ENCODE measurements at places on chromosomes 13 and 19.

GRCh38 chr19:56174550-56174949, 1.3 kb upstream of the GALP start:
- DNase-seq, result no peak

DNA sequence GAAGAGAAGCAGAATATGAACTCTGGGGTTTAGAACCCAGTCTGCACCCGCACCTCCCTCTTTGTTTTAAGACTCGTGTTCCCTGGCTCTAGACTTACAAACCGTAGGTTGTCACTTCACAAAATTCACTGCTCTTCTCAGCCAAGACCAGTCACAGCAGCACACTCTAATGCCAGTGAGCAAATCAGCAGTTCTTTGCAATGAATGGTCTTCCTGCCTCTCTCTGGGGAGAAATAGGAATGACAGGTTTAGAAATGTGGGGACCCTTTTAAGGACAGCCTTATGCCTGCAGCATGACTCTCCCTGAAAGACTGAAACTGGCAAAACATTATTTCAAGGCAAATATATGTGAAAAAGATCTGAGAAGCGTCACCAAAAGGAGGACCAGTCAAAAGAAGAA, 156.9 kb downstream of the KCTD15 start:
- DNase-seq, result no peak

DNA sequence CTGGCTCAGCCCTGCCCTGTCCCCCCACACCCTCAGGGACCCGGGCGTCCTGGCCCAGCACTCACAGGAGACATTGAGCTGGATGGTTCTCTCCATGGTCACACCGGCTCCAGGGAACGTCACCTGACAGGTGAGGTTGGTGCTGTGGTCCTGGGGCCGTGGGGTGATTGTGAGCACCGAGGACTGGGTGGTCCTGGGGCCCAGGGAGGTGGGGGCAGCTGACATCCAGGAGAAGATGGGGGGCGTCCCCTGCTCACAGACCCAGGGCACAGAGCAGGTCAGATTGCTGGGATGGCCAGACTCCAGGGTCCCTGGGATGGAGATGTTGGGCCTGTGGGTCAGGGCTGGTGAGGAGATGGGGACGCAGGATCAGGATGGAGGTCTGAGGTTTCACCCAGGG, 854 bp downstream of the SIGLEC6 start:
- DNase-seq, result no peak

DNA sequence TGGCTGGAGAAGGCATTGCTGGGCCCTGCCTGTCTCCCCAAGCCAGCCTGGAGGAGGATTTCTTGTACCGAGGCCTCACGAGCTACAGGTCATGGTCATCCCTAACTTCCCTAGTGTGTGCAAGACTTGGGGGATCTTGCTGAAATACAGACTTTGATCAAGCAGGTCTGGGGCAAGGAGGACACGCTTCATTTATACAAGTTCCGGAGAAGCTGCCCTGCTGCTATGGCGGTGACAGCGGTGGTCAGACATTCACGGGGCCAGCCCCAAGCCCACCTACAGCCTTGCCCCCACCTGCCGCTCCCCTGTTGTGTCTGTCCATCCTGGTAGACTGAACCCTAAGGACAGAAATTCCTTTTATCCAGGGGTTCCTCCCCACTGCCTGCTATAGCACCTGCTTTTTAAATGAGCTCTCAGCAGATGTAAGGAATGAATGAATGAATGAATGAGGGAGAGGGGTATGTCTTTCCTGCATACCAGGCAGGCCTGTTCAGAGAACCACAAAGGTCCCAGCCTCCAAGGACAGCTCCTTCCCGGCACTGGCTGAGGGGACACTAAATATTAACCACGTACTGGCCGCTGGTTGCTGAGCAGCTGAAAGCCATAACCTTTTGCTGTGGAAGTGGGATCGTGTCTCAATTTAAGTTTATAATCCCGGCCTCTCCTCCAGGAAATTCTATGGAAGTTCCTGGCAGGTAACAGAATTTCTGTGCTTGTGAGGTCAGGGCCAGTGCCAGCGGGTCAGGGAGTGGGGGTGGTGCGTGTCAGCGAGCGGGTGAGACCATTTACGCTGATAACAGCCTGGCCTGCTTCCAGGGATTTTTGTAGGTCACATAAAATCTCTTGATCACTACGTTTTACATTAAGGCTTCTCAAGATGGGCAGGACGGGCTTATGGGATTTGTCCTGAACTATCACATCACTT, 27.1 kb downstream of the TSSK6 start:
- DNase-seq, result no peak

DNA sequence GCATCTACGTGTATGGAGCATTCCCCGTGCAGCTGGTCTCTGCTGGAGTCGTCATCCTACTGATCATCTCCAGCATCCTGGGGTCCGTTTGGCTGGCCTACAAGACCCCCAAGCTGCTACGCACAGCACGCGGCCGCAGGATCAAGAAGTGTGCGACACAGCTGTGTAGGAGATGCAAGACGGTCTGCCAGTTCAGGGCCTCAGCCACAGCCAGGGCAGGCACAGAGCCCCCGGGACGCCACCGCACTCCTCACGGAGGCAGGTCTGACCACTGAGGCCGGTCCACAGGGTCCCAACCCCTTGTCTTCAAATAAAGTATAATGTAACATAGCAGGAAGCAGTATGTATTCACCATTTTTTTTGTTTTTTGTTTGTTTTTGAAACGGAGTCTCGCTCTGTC, 6.1 kb downstream of the PRR22 start:
- DNase-seq, result no peak

DNA sequence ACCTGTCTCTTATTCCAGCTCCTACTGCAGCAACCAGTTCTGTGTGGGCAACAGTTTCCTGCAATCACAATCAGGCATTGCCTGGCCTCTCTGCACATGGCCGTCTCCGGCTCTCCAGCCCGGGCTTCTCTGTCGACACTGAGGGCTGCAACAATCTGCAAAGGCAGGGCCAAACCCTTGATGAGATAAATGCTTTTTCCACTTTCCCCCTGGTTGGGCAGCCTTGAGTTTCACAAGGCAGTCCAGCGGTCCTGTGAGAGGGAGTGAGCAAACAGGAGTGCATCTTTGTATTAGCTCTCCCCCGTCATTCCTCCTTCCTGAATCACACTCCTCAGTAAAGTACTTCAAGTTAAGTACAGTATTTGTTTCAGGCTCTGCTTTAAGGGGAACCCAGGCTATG, 40.7 kb upstream of the VWA8 start:
- no peak for DNase-seq

DNA sequence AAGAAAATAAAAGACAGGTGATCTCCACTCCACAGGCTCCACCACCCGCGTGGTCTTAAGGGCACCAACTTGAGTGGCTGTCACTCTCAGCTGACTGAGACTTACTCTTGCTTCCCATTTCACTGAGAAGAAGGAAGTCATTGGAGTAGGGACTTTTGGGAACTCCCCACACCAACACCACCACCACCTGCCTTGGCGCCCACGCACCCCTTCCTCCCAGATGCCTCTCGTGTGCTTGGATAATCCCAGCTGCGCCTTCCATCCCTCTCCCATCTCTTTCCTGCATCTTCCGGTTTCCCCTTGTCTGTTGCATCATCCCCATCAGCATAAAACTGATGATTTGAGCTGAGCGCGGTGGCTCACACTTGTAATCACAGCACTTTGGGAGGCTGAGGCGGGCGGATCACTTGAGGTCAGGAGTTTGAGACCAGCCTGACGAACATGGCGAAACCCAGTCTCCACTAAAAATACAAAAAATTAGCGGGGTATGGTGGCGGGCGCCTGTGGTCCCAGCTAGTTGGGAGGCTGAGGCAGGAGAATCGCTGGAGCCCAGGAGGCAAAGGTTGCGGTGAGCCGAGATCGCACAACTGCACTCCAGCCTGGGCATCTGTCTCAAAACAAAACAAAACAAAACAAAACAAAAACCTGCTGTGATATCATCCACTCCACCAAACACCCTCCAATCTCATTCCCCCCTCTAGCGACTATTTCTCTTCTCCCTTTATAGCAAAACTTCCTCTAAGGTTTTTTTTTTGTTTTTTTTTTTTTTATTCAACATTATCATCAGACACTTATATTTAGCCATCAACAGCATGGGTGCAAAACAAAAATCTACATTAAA, 25.5 kb downstream of the AP2S1 start:
- no peak for DNase-seq

GRCh38 chr13:79486433-79487188, 5.7 kb downstream of the NDFIP2 start:
- DNase-seq, result no peak

DNA sequence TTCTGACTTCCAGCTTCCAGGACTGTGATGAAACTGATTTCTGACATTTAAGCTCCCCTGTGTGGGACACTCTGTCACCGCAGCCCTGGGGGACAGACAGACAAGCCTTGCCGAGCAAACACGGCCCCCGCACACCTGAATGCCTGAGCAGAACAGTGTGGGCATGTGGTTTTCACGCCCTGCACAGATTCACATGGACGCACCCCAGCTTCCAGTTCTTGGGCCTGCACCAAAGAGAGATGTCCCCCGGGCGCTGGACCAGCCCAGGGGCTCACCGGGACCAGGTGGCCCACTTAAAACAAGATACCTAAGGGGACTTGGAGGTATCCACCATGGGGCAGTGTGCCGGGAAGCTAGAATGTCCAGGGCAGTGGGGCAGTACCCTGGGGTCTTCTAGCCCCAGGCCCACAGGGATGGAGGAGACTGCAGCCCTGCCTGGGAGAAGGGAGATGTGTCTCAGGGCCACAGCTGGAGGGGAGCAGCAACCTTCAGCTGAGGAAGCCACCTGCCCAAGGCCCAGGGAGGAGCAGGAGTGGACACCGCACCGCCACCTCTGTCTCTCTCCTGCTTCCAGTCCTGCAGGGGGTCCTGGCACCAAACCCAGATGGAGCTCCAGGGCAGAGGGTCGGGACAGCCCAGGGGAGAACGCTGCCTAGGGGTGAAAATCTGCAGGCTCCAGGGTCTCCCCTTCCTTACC, 50.5 kb downstream of the SOX1 start:
- DNase-seq, result no peak

GRCh38 chr19:46489445-46490272, 6.0 kb downstream of the PNMA8B start:
- DNase-seq, result peak; percentile 17

DNA sequence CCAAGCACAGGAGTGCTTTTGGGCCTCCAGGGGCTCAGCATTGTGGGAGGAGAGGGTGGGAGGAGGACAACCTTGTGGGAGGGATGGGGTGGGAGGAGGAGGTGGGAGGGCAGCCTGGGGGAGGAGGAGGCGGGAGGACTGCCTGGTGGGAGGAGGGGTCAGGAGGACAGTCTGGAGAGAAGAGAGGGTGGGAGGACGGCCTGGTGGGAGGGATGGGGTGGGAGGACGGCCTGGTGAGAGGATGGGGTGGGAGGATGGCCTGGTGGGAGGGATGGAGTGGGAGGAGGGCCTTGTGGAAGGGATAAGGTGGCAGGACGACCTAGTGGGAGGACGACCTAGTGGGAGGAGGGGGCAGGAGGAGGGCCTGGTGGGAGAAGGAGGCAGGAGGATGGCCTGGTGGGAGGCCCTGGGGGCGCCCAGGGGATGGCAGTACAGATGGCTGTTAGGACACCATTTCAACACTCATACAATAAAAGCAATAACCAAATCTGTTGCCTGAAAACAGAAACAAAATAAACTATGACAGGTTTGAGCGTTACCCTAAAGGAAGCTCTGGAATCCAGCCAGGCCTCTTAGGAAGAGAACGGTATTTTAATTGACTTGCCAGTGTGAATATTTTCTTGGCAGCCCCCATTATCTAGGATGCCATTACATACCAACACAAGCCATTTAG, 63.7 kb downstream of the CRYL1 start:
- no peak for DNase-seq

DNA sequence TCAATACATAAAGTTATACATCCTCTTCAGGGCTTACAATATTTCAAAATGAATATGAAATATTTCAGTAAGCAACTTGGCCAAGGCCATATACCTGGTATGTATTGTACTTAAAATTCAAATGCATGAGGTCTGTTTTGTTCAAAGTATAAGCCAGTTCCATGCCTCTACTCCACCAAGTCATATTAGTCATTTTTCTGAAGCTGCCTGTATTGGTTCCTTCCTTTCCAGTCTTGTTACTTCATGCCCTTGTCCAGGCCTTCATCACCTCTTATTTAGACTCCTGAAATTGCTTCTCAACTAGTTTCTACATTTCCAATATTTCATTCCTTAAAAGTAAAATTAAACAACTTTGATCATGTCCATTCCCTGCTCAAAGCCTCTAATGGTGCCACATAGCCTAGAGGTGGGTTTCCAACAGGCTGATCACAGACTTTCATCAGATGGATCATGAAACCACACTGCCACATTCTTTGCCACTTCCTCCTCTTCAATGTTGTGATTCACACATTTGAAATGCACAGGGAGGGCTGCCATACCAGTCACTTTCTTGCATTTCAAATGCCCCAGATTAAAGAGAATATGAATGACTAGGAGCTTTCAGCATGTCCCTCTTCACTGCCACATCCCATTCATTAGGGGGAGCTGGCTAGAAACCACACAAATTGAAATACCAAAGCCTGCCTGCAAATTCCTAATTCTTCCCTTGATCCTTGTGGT, 424.1 kb upstream of the DACH1 start:
- no peak for DNase-seq

DNA sequence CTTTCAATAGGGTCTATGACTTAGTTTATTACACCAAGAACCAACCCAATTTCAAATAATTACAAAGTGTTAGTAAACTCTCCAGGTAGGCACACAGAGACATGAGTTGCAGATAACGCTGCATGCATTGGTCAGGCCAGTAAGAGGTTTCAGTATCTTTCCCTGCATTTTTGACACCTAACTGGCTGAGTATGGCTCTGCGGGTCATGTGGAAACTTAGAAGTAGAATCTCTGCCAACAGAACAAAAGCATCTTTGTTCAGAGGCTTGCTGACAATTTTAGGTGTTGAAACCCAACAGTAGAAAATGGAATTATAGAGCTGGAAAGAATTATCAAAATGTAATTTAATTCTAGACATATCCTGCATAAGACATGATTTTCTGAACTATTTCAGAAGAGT, 25.3 kb downstream of the HTR2A start:
- DNase-seq, result no peak

DNA sequence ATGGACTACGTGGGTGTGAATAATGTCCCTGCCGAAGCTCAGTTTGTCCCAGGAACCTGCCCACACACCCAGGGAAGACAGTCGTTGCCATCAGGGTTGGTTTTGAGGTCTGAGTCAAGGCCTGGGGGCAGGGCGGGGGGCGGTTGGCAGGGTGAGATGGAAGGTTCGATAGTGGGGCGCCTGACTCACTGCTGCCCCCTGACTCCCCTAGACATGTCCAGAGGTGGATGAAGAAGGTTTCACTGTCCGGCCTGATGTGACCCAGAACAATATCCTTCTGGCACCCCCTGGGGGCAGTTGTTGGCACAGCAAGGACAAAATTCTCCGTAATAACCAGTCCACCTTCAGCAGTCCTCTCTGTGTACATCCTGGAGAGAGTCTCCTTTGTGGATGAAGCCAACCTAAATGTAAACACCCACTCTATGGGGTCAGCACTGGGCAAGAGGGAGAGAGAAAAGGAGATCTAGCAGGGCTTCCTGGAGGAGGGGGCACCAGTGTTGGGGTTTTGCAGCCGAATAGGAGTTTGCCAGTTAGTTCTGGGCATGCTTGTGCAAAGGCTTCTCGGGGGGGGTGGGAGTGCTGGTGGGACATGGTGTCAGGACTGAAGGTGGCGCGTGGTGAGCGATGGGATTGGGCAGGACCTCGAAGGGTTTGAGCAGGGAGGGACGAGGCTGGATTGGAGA, 19.6 kb upstream of the B3GNT3 start:
- DNase-seq, result peak; percentile 30

- no peak for DNase-seq
Measured at GRCh38 chr19:41850381-41850780, 5.5 kb downstream of the DMRTC2 start.

Measured in activated naive CD4-positive, alpha-beta T cell treated with anti-CD3 and anti-CD28 coated beads, Interleukin-2, amount 50 U/mL, for 16 hours (primary cell).